Nephron progenitor cell (in vitro differentiated cells): ENCODE measurements at places on chromosomes 4 and X.
A peak's percentile ranks its signal among the peaks of the same experiment; 100 is the strongest.

DNA sequence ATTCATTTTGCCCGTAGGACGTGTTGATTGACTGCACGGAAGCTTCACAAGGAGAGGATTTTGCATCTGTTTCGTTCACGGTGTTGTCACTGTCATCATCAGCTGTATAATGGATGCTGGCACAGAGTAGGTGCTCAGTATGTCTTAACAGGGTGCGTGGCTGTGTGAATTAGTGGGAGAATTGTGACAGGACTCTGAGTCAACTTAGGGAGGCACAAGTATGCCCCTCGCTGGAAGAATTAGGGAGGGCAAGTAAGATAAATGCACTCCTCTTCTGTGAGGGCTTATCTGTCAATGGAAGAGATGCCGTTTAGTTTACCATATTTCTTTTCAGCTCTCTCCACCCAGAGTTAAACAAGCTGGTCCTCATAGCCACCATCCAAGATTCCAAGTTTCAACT, 107.2 kb downstream of the TRIML1 start:
- DNase-seq = no peak

GRCh38 chr4:136113921-136114320, 1418.4 kb downstream of the PCDH18 start:
- DNase-seq = no peak

- no peak for DNase-seq
Observed at GRCh38 chr4:77636902-77637301, 31.3 kb downstream of the CXCL13 start.

DNA sequence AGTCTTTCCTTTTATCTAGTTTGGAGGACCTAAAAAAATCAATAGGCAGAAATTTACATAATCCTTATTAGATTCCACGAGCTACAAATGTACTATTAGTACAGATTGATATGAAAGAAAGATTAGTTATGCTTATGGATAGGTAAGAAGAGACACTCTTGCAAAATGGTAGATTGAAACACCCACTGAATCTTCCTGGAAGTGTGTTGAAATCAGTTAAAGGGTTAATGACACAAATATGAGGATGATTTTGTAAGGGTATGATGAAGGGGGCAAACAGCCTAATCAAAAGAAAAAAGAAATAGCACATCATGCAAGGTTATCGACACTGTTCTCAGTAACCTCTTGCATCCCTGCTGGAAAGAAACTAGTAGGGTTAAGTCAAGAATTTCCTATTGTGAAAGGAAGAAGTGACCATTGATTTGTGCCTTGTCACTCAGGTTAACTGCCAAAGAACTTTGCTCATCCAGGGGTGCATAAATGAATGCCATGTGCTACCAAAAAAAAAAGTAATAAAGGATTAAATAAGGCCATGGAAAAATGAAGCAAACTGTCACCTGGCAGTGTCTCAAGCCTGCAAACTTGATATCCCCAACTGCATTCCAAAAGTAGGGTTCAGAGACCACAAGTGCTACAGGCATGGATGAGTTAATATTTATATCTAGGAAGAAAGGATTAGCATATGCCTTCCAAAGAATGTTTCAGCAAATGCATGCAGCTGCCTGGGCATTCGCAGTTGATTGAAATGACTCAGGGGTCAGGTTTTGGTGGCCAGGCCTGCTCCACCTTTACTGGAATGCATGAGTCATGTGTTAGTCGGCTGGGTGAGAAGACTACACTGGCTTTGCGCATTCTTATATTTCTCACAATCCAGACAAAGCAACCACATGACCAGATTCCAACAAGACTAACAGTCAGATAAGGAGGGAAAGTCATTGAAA, 78.3 kb upstream of the ATXN3L start:
- no peak for DNase-seq

GRCh38 chr4:171985129-171985528, 171.9 kb downstream of the GALNTL6 start:
- no peak for DNase-seq

DNA sequence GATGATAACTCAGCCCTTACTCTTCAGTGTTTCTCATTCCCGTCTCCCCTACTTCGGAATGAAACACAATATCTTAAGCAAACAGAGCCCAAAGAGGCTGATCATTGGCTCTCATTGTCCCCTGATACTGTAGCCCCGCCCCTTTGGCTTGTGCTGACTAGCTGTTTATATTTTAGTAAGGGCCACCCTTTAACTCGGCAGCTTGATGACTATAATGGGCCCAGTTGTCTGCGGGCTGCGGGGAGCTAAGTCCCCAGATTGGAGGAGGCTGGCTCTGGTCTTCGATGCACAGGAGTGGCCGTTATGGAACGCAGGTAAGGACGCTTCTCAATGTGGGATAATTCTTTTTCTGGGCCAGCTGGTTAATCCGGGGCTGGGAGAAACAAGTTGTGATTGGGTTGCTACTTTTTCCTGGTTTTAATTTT, at the start of gene TRIM2:
Gene TRIM2, plus strand, starts transcription at position 197 of the 425 bp plus-strand sequence. Its CDS starts 88 bp downstream, at position 285.
- DNase-seq = peak; percentile 84
